Central memory CD4-positive, alpha-beta T cell (primary cell): ENCODE measurements at places on chromosomes 7 and 10.

GRCh38 chr7:18552316-18552916 lies 56.9 kb downstream of the HDAC9 start:
- DNase-seq, result no peak

DNA sequence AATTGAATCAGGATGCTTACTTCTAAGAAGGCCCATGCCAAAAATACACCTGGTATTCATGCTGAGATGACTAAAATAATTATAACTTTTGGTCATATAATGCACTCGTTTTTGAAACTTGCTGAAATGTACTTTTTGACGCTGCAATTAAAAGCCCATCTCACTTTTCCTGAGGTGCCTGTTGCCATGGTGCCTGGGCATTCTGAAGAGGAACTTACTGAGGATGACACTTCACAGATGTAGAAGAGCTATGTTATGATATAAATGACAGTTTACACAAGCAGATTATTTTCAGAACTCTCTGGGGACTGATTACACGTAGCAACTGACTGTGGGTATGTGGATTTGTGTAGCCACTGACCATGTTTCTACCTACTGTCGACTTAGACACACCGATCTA lies 182.4 kb downstream of the TPK1 start:
- no peak for DNase-seq

- DNase-seq, result peak; percentile 69
Measured at GRCh38 chr7:44145479-44145968, 4.4 kb upstream of the MYL7 start.

DNA sequence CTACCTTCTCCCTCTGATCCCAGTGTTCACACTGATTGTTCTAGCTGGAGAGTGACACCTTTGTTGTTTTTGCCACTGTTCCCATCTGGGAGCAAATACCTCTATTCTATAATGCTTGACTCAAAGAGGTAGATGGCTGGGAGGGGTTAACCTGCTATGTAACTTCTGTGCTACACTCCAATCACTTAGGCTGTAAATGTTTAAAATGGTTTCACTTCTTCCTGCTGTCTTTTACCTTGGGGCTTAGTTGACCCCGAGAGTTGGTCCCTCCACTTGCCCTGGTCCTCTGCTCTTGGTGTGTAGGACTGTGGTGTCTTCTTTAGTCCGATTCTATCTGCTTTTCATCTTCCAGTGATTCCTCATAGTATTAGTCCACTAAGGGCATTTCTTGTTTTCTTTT lies 22.3 kb downstream of the KLHDC10 start:
- DNase-seq, result no peak

- no peak for DNase-seq
Measured at GRCh38 chr10:88082391-88082790, 219.0 kb downstream of the PTEN start.

DNA sequence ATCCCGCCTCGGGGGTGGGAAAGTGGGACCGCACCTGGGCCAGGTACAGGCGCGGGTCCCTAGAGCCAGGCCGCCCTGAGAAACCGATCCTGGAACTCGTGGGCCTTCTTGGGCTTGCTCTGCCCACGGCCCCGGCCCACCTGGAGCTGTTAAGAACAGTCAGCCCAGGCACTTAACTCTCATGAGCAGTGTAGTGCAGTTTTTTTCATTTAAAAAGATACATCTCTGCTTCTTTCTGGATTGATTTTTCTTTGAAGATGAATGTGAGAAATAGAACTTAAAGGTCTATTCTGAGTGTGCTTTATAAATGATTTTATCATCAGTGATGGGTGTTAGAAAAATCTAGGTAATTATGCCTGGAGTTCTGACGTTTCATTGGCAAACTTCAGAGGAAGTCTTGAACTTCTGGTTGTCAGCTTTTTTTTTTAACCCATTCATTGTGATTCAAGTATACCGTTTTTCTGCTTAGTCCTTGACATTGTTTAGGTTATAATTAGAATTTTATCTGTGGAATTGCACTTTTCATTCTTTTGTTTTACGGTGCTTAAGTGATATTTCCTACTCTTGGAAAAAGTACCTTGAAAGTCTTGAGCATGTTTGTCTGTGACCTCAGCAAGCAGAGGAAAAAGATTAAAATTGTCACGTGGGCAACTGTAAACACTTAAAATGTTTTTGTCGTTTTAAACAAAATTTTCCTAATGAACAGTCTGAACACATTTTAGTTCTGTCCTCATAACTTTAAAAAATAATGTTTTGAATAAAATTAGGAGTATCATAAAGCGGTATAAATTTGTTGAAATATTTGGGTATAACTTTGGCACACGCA lies 906 bp downstream of the CDK1 start:
- DNase-seq, result no peak

GRCh38 chr10:95559896-95560277 lies 1.3 kb downstream of the SORBS1 start:
- no peak for DNase-seq

DNA sequence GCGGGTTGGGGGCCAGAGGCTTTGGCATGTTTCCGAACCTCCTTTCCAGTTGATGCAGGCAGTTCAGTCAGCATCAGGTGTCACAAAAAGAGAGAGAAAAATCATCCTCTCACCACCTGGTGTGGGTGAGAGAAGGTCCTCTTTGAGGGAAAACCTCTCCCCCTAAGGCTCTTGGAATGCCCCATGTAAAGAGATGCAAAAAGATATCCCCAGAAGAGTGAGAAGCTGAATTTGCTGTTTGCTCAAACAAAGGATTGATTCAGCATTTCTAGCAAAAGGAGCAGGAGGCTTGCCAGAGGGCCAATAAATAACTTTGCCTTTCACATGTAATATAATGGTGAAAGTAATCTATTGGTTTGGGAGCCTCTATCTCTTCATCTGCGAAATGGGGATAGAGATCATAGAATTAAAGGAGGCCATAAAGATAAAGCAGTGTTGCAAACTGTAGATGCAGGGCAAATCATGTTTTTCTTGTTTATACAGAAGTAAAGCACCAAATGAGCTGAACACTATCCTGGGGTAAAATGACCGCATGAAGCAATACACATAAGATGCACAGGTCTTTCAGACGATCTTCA lies 425.9 kb downstream of the LRMDA start:
- DNase-seq, result no peak

GRCh38 chr7:112093409-112093808 lies 112.8 kb downstream of the DOCK4 start:
- DNase-seq, result no peak

DNA sequence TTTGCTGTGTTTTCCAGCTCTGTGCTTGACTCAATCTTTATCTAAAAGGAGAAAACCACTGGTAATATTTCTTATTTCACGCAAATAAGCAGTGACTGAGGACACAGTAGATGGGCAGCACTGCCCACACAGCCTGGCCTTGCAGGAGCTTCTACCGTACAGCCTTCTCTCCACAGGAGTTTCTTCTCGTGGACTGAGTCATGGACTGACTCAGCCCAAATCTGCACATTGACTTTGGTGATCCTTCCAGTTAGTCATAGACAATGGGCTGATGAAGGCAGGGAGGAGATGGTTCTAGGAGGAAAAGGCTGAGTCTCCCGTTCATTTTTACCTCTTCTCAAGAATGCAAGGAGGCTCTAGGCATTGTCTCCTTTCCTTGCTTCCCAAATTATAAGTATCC lies 200.7 kb downstream of the RAPGEF5 start:
- no peak for DNase-seq

- DNase-seq, result no peak
Measured at GRCh38 chr7:132140341-132140740, 435.9 kb downstream of the PLXNA4 start.

- no peak for DNase-seq
Measured at GRCh38 chr7:98283127-98283886, 1.8 kb downstream of the BRI3 start.

DNA sequence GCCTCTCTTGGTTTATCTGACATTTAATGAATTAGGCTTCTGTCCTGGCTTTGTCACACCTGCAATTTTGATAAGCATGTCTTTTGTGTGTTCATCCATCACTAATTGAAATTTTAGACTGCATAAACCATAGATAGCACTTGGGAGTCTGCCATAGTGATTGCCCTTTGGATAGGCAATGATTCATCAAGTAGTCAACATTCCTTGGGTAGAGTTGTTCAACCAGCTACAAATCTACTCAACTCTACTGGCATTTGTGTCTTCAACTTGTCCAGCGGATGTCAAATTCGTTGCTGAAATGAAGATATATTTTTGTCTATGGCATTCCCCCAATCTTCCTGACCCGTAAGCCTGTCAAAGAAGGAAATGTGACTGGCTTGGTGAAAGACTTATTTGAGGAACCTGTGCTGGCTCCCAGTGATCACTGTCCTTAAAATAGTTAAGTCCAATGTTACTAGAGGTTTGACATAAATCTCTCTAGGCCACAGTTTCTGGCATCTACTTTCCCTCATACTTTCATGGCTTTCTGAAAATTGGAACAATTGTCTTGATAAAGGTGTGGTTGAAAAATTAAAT lies 33.7 kb upstream of the CREB5 start:
- no peak for DNase-seq

DNA sequence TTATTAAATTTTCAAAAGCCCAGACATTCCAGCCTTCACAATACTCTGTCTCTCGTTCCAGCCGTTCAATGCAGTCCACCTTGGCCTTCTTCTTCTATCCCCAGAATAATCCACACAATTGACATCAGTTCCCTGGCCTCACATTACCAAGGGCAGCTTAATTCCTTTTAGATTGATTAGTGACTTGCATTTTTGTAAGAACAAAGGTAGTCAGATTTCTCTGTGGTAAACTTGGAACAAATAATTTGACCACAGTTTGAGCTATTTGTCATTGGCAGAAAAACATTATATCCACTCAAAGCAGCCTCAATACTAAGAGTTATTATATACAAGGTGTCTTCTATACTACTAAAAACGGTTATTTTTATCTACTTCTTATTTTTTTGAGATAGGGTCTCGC lies 5.1 kb upstream of the CYTH3 start:
- no peak for DNase-seq

DNA sequence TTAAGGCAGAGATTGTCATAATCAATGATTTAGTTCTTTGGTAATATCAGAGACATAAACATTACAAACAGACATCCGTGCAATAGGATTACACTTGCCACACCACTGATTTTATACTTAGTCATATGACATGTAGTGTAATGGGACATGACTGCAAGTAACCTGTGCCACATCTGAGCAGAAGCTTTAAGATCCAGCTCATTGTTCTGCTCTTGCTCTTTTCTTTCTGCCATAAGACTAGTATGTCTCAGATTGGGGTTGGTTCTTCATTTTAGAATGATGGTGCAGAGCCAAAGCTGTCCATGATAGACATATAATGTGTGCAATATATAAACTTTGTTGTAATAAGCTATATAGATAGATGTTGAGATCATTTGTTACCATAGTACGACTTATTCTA lies 119.7 kb upstream of the SEMA3A start:
- no peak for DNase-seq

DNA sequence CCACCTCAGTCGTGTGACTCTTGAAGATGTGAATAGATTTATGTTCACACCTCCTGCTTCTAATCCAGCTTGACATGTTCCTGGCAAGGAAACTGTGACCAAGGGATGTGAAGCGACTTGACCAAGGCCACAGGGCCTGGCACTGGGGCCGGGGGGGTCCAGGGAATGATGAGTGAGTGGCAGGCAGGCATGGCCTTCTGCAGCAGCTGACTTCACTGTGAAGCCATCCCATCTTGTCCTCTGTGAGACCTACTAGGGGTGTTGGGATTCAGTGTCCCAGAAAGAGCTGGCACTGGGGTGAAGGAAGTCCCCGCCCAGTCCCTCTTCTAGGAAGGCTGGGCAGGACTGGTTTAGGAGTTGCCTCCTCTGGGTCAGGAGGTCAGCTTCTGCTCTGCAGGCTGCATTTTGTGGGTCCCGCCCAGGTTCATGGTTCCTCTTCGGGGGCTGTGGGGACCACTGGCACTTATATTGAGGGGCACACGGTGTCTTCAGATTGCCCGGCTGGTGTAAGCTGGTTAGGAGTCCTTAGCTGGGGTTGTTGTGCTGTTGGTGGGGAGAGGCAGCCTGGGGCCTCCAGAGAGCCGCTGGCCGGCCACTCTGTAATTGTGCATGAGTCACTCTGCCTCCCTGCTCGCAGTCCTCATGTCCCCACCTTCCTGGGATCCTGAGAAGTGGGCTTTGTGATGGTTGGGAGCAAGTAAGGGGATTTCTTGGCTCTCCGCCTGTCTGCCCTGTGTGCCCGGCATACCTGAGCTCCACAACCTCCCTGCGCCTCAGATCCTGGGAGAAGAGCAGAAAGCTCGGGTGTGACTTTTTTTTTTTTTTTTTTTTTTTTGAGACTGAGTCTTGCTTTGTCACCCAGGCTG lies 11.0 kb downstream of the ZMIZ1 start:
- no peak for DNase-seq

DNA sequence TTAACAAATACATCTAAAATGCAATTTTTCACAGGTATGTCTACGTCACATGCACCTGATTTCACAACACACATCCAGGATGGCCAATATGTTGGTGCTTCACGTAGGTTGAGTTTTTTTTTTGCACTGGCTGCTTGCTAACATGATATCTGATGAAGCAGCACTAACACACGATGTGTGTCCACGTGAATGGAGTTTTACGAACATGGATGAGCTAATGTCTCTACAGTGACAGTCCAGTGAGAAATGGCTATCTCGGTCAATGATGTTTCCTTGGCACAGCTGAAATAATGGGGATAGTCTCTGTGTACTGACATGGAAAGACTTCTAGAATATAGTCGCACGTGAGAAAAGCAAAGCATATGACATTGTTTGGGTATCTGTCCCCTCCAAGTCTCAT lies 563.9 kb upstream of the ADARB2 start:
- DNase-seq, result no peak

GRCh38 chr10:23523251-23523650 lies 84.4 kb downstream of the OTUD1 start:
- no peak for DNase-seq

GRCh38 chr10:62993121-62993520 lies 140.0 kb upstream of the NRBF2 start:
- no peak for DNase-seq

GRCh38 chr7:143131781-143132180 lies at the start of gene PIP:
TSS of gene PIP (plus strand) at chr7:143132077. CDS start at chr7:143132117, 40 bp downstream.
- no peak for DNase-seq

DNA sequence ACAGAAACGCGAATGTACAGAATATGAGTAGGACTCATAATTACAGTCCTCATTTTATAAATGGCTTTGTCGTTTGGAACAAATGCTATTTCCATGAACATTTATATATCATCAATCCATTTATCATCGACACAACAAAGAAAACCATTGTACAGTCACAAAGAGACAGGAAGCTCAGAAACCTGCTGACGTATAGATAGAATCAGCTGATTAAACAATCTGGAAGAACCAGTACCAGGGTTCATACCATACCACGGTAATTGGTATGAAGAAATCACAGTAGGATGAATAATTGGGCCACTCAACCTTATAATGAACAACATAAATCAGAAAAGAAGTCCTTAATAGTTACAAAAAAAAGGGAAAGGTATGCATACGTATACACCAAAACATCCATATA lies 295.0 kb downstream of the PARD3 start:
- no peak for DNase-seq

DNA sequence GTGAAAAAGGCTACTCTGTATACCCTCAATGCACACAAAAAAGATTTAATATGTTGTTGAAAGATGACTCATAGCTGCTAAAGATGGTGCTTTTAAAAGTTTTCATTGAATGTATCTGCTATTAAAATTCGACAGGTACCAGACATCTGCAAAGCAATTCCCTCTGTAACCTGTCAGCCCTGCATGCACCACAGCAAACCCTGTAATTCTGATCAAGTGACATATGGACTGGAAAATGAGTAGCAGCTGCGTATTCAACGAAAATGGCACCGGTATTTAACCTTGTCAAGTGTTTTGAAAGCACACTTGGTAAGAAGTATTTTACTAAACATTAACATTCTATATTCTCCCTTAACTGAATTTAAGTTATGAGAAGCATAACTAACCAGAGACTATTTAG lies 58.2 kb upstream of the PTPRN2 start:
- no peak for DNase-seq

GRCh38 chr7:90155206-90155605 lies 937 bp downstream of the STEAP1 start:
- DNase-seq, result no peak
